Stimulated activated CD4-positive, alpha-beta T cell treated with anti-CD3 and anti-CD28 coated beads, TNF-alpha, amount 100 ng/mL, for 48 hours (primary cell): ENCODE measurements at places on chromosomes 5 and 9.

DNA sequence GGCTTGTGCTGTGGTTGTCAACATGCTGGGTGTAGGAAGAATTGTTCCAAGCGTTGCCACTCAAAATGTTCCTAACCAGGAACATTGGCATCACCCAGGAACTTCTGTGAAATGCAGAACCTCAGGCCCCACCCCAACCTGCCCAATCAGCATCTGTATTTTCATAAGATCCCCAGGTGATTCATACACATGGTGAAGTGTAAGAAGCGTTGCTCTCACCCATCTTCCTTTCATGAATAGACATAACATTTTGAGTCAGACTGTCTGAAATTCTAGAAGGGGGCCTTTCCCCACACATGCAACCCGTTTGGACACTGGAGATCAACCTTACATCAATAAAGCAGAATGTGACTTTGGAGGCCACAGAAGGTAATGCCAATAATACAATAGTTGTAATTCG, 9.3 kb upstream of the AFAP1L1 start:
- no peak for DNase-seq

DNA sequence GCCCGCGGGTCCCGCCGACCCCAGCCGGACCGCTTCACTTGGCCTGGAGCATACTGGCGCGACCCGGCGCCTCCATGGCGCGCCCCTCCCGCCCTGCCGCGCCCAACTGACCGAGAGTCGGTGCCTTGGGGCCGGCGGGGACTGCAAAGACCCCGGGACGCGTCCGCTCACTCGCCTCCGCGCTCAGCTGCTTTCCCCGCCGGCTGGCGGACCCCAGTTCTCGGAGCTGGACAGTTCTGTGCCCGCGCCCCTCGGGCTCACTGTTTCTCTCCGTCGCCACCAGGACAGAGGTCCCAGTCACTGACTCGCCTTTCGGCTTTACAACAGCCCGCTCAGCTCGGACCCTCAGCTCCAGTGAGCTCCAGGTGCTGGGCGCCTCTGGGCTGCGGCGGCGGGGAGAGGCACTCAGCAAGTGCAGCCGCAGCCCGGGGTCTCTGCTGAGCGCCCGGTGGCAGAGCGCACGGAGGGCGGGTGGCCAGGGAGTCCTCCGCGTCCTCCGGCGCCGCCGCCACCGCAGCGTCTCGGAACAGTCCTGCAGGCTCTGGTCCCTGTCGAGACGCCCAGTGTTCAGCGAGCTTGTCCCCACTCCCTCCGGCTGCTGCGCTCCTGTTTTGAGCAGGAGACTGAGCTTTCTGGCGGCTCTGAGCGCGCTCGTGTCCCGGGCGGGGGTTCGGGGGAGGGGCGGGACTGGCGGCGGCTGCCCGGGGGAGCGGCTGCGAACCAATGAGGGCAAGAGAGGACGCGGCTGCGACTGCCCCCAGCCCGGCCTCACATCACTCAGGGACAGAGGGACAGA, at the start of gene SMIM32:
Gene SMIM32 (minus strand): TSS at position 637 of the 796 bp plus-strand sequence. CDS start 638 bp downstream, outside the sequence.
- DNase-seq: no peak

DNA sequence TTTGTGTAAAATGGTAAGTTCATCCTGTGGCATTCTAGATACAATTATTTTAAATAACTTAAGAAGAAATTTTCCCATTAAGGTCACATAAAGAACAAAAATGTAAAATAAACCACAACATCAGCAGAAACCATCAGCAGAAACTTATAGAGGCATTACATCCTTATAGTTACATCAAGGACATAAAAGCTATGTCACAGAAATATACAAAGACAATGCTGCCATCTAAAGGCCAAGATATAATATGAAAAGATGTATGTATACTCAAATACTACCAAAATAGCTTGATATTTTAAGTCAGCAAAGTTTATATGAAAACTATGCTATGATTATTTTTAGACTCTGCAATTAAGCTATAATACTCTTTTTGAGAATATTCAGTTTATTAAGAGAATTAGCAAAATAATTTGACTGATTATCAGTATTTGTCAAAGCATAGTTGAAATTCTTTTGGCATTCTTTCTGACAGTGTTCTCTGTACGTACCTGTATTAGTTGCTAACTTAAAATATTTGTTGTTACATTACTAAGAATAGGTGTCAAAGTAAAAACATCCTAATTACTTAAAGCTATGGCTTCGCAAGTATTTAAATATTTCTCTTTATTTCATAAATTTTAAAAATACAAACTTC, 36.2 kb downstream of the FBXL17 start:
- DNase-seq: no peak

GRCh38 chr9:121298689-121299466, 30.9 kb downstream of the GSN start:
- no peak for DNase-seq

DNA sequence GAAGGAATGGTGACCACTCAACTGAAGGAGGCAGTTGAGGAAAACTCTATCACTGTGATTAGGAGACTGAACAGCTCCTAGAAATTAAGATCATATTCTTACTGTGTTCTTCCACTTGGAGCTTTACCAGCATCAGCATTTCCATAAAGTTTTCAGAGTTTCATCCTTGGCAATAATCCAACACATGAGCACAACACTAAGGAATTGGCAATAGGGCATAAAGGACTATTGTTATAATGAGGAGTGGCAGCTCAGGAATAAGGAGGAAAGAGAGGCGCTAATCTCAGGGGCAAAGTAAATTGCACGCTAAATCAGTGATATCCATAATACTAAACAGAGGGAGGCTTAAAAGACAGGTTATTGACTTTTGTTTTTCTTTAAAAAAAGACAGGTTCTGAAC, 338.9 kb downstream of the EFNA5 start:
- no peak for DNase-seq

DNA sequence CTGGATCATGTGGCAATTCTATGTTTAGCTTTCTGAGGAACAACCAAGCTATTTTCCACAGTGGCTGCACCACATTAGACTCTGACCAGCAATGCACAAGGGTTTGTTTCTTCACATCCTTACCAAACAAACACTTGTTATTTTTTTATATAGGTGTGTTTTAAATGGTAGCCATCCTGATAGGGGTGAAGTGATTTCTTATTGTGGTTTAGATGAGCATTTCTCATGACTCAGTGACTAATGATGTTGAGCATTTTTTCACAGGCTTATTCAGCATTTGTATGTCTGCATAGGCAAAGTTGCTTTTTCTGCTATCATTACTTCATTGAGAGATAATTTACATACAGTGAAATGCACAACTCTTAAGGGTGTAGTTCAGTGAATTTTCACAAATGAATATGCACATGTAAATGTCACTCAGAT, 36.0 kb downstream of the ANKRD33B start:
- DNase-seq: no peak

DNA sequence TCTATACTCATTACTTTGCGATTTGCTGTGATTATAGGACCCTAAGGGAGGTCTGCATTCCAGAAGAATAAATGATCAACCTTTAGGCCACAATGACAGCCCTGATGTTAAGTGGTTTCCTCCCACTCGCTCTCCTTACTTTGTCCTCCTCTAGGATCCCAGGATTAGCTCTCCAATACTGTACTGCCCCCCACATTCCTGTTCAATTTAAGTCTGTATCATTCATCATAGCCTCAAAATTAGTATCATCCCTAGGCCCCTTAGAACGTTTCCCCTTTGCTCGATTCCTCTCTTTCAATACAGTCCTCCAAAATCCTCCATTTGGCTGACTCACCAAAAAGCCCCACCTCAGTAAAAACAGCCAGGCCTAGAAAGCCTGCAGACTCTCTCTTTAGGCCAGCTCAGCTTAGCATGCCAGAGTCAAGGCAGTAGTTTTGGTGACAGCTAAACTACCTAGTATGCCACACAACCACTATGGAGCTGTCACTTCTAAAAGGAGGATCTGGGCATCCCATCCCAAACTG, 24.4 kb downstream of the RNF145 start:
- no peak for DNase-seq

GRCh38 chr5:124342027-124342471, 404.4 kb downstream of the ZNF608 start:
- no peak for DNase-seq

- DNase-seq: no peak
Measured at GRCh38 chr5:69288069-69288468, 44.5 kb downstream of the CCDC125 start.

- DNase-seq: no peak
Measured at GRCh38 chr9:26537211-26537610, 355.4 kb downstream of the CAAP1 start.

- no peak for DNase-seq
Measured at GRCh38 chr5:115801984-115802383, 14.5 kb downstream of the CDO1 start.

GRCh38 chr5:169051351-169051750, 249.6 kb downstream of the SLIT3 start:
- no peak for DNase-seq
